ENCODE measurements at places on chromosomes 7 and 10.

GRCh38 chr10:129580010-129580409 is 113.0 kb downstream of the MGMT start:
- DNase-seq, result no peak

GRCh38 chr7:130649004-130649790 is 19.4 kb downstream of the COPG2 start:
- DNase-seq, result no peak

GRCh38 chr7:91814189-91814588 is 66.3 kb downstream of the MTERF1 start:
- no peak for DNase-seq

GRCh38 chr7:108525327-108525984 is 479 bp downstream of the PNPLA8 start:
- no peak for DNase-seq

GRCh38 chr10:95503001-95503400 is 58.2 kb downstream of the SORBS1 start:
- DNase-seq, result no peak
